Left ventricle myocardium inferior (tissue), 1 donor: ENCODE measurements at places on chromosomes 7 and 10. TPM values are rescaled to one million over a fixed set of nuclear protein-coding genes. Genes with fewer than 3 reads are reported as not detected.

PRKG1 gene
- 38.9 TPM for total RNA-seq

C10orf71 gene
- total RNA-seq, result 136 TPM

GRCh38 chr10:60139290-60139689 lies 232.9 kb upstream of the CCDC6 start:
- H3K4me1 ChIP-seq, result peaks cover 40% of the 10 kb centered on the region
- H3K36me3 ChIP-seq, result no peaks in the 10 kb centered on the region
- peak overlapping the region; percentile 53 for H3K4me3 ChIP-seq
- H3K27ac ChIP-seq, result peak overlapping the region; percentile 90
- no peak for DNase-seq

ATRNL1 gene
- total RNA-seq, result 2.9 TPM

DNA sequence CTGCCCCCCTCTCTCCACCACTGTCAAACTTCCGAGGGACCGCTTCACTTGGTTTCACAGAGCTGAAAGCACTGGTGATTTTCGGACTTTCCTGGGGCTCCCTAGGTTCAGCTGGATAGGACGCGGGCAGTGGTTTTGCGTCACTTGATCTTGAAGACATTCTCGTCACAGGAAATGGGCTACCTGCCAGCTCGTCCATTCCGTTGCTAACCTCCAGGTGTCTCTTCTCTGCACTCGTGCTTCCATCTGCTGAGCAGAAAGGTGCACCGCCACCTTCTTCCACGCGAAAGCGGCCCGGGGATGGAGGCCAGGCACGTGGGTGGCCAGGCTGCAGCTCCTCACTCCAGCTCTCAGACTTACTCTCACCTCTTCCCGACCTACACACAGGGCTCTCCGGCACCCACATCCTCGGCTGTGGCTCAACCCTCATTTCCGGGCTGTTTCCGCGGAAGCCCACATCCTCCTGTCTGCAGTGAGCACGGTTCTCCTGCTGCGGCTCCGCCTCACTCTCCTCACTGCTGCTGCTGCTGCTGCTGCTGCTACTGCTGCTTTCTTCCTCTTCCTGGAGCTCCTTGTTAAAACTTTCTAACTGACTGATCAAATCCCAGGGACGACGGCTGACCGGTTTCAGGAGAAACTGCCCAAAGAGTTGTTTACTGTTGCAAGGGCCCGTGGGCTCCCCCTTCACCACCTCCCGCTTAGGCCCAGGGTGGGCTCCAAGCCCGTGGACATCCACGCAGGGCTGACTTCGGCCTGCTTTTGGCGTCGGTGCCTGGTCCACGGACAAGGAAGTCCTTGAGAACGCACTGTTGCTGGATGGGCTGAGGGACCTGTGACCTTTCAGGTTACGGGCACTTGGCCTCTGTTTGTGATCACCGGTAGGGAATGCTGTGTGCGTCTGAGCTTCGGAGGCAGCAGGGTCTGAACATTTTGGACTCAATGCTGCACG lies 32.1 kb downstream of the JCAD start:
- peaks cover 8% of the 10 kb centered on the region for H3K36me3 ChIP-seq
- peaks cover 48% of the 10 kb centered on the region for H3K4me1 ChIP-seq
- peak; percentile 38 for DNase-seq
- H3K27me3 ChIP-seq, result peaks cover 10% of the 10 kb centered on the region
- peak overlapping the region; percentile 31 for H3K4me3 ChIP-seq

OR2A42 gene
- total RNA-seq, result not detected

ANKRD30A gene
- not detected for total RNA-seq

- H3K27ac ChIP-seq, result no peak overlapping the region
- no peaks in the 10 kb centered on the region for H3K4me1 ChIP-seq
- H3K36me3 ChIP-seq, result no peaks in the 10 kb centered on the region
- H3K27me3 ChIP-seq, result peaks cover 10% of the 10 kb centered on the region
- DNase-seq, result no peak
- H3K4me3 ChIP-seq, result no peak overlapping the region
Observed at GRCh38 chr10:25899304-25899703, 34.7 kb upstream of the MYO3A start.

GRCh38 chr10:30743586-30743985 lies 114.0 kb upstream of the LYZL2 start:
- H3K27me3 ChIP-seq, result no peaks in the 10 kb centered on the region

RBP3 gene
- total RNA-seq, result not detected

LSM8 gene
- 16.6 TPM for total RNA-seq

DNA sequence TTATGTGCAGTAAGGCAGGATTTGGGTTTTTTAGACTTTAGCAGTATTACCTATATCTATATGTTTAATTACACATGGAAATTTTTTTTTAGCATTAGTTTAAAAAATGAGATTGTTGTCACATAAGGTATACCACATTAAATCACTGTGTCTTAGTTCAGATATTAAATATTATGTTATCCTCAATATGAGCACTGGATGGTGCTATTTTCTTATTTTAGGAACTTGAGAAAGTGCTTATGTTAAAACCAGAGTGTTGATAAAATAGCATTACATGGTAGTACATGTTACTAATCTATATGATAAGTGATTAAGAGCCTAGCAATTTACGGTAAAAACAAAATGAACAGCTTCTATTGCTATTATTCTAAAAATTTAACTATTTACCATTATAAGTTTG lies 28.8 kb downstream of the MIOS start:
- no peak overlapping the region for H3K4me3 ChIP-seq
- peaks cover 43% of the 10 kb centered on the region for H3K36me3 ChIP-seq
- DNase-seq, result no peak
- no peak overlapping the region for H3K27ac ChIP-seq
- no peaks in the 10 kb centered on the region for H3K27me3 ChIP-seq
- H3K4me1 ChIP-seq, result no peaks in the 10 kb centered on the region
